ENCODE measurements at places on chromosomes 4 and X.

DNA sequence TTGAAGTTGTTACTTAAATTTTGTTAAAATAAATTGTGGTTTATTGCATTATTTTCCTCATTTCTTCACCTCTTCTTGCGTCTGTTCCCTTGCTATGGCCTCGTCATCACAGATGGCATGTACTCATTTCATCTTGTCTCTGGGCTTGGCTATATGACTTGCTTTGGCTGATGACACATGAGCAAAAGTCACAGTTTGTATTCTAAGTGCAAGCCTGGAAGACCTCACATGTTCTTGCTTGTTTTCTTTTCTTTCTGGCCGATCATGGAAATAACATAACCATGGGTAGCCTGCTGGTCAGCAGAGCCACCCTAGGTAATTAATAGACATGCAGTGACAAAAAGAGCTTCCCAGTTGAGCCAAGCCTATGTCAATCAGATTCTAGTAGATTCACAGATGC lies 527.9 kb downstream of the SPRY1 start:
- no peak for DNase-seq

DNA sequence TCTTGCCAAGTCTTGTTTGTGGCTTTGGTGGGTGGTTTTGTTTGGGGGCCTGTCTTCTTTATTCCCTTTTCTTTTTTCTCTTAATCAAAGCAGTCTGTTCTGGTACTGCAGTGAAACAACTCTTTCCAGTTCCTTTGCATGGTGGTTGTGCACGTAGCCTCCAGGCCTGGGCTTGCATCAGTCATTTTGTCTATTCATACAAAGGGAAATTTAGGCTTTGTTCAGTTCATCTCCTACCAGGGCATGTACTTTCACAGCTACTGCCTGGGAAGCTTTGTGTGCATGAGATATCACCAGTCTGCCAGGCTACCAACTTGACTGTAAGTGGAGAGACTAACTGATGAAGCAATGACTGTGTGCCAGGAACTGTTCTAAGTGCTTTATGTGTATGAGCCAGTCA lies 8.5 kb downstream of the TRIM2 start:
- no peak for DNase-seq

- DNase-seq = no peak
Measured at GRCh38 chrX:149207518-149207917, 297.6 kb downstream of the IDS start.

GRCh38 chr4:98081936-98082335 lies 61.3 kb downstream of the STPG2 start:
- DNase-seq = no peak

All from prostate gland (tissue), 2 donors.